ENCODE measurements at places on chromosomes 5 and 9.
A peak's percentile ranks its signal among the peaks of the same experiment; 100 is the strongest.

DNA sequence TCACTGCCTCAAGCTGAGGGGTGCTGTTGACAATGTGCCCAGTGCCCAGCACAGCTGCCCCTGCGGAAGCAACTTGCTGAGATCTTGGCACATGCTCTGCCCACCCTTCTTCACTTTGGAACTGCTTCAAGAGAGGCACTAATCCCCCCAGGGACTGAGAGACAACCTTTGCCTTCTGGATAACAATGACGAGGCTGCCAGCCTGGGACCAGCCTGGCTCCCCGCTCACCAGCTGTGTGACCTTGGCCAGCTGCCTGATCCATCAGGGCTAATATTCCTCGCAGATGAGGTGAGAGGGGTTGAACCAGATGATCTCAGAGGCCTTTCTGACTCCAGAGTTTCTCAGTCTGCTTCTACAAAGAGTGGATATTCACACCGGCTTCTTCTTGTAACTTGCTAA is 81.0 kb downstream of the SHB start:
- H3K36me3 ChIP-seq: no peaks in the 10 kb centered on the region
- H3K4me3 ChIP-seq: no peak overlapping the region
- H3K27me3 ChIP-seq: no peaks in the 10 kb centered on the region

DNA sequence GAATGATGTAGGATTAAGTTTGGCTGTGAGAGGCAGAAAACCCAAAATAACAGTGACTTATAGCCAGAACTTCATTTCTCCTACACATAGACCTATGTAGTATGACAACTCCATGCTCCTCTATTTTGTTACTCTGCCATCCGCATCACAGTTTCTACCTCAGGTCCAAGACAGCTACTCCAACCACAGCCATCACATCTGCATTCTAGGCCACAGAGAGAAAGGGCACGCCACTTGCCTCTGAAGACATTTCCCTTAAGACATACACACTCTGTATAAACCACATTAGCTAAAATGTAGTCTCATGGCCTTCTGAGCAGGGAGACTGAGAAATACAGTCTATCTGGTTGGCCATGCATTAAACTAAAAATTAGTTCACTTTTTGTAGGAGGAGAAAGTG is 10.0 kb downstream of the SPINK4 start:
- DNase-seq: no peak
- H3K27ac ChIP-seq: no peak overlapping the region
- no peak overlapping the region for H3K4me3 ChIP-seq
- H3K27me3 ChIP-seq: no peaks in the 10 kb centered on the region
- H3K36me3 ChIP-seq: peaks cover 56% of the 10 kb centered on the region
- H3K4me1 ChIP-seq: no peaks in the 10 kb centered on the region

- H3K27me3 ChIP-seq: no peaks in the 10 kb centered on the region
- H3K4me3 ChIP-seq: no peak overlapping the region
- H3K27ac ChIP-seq: no peak overlapping the region
- H3K4me1 ChIP-seq: peaks cover 23% of the 10 kb centered on the region
- no peaks in the 10 kb centered on the region for H3K36me3 ChIP-seq
Measured at GRCh38 chr5:34535944-34536623, 120.0 kb upstream of the RAI14 start.

GRCh38 chr5:51657340-51658240 is 274.3 kb downstream of the ISL1 start:
- H3K4me1 ChIP-seq: no peaks in the 10 kb centered on the region
- H3K4me3 ChIP-seq: no peak overlapping the region
- H3K36me3 ChIP-seq: no peaks in the 10 kb centered on the region

GRCh38 chr5:122984425-122984824 is 52.1 kb downstream of the PPIC start:
- H3K36me3 ChIP-seq: no peaks in the 10 kb centered on the region
- H3K4me3 ChIP-seq: no peak overlapping the region
- no peak for DNase-seq
- no peaks in the 10 kb centered on the region for H3K4me1 ChIP-seq
- H3K27me3 ChIP-seq: no peaks in the 10 kb centered on the region

- no peak overlapping the region for H3K27ac ChIP-seq
- no peaks in the 10 kb centered on the region for H3K36me3 ChIP-seq
- no peak overlapping the region for H3K4me3 ChIP-seq
- no peak for DNase-seq
- no peaks in the 10 kb centered on the region for H3K27me3 ChIP-seq
Measured at GRCh38 chr5:146765089-146765832, 113.3 kb downstream of the PPP2R2B start.

DNA sequence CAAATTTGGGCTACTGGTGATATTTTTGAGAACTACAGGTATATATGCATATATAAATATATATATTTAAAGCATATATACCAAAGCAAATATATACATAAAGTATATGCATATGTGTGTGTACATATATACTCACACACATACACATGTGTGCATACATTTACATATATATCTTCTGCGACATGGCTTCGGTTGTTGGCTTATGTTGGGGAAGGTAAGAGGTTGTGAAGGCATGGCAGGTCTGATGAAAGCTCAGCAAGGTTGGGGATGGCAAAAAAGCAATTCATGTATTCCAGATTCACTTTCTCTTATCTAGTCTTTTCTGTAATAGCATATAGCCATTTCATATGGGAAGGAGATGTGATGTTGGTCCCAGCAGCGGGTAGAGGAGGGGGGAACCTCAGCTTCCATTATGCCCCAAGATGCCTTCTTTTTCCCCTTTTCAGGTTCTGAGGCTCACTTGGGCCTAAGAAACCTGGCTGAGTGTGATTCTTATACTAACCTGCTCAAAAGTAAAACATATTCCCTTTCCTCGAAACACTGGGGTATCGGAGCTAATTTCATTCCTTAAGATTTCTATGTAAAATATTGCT is 201.7 kb downstream of the MEF2C start:
- no peaks in the 10 kb centered on the region for H3K36me3 ChIP-seq
- H3K4me1 ChIP-seq: peaks cover 15% of the 10 kb centered on the region
- H3K27ac ChIP-seq: no peak overlapping the region
- peaks cover 99% of the 10 kb centered on the region for H3K27me3 ChIP-seq
- H3K4me3 ChIP-seq: no peak overlapping the region
- no peak for DNase-seq

GRCh38 chr5:98773214-98773463 is 324 bp upstream of the RGMB start:
- H3K27ac ChIP-seq: peak overlapping the region; percentile 94
- peaks cover 75% of the 10 kb centered on the region for H3K4me1 ChIP-seq
- H3K4me3 ChIP-seq: peak overlapping the region; percentile 85
- H3K36me3 ChIP-seq: no peaks in the 10 kb centered on the region
- H3K27me3 ChIP-seq: no peaks in the 10 kb centered on the region
- DNase-seq: no peak

DNA sequence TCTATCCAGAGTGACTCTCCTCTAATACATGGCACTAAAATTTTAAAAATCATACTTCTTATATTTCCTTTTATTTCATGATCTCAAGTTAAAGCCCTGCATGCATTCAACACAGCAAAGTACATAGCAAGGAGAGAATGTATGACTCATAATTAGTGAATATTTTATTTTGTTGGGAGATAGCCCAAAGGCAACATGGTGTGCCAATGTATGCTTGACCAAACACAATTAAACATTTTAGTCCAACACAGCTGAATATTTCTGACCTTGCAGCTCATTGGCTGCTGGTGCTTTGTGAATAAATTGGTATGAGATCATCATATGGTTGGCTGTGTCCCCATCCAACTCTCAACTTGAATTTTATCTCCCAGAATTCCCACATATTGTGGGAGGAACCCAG is 103.5 kb downstream of the NPR3 start:
- H3K27ac ChIP-seq: no peak overlapping the region
- H3K36me3 ChIP-seq: no peaks in the 10 kb centered on the region
- H3K27me3 ChIP-seq: no peaks in the 10 kb centered on the region
- H3K4me1 ChIP-seq: no peaks in the 10 kb centered on the region

All from left lung (tissue), 14 donors.